ENCODE measurements at places on chromosomes 11 and 22. TPM values are rescaled to one million over a fixed set of nuclear protein-coding genes. Genes with fewer than 3 reads are reported as not detected.
A peak's percentile ranks its signal among the peaks of the same experiment; 100 is the strongest.

DNA sequence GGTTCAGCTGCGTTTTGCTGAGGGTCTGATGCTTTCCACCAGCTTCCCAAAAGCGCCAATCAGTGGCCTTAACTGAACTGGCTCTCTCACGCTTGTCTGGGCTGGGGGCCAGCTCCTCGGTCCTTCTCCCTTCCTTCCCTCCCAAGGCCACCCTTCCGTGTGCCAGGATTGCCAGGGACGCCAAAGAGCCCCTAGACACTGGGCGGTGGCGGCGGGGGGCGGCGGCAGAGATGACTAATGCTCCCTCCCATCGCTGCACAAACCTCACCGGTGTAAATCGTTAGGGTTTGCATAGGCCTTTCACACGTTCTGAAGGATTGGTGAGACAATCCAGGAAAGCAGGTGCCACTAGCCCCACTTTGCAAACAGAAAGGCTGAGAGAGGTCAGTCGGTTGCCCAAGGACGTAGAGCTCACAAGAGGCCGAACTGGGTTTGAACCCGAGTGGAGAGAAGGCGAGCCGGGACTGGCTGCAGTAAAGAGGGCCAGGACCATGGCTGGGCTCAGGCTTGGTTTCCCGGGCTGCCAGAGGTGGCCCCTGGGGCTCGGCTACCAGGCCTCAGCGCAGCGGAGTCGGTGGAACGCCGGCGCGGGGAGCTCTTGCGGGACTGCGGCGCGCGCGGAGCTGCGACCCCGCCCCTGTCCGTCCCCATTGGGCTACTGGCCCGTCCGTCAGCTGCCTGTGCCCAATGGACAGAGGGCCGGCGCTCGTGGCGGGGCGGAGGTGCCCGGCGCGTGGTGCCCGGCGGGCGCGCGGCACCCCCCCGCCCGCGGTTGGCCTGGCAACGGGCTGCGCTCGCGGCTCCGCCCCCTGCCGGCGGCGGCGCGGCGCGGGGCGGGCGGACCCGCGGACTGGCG, 589 bp upstream of the GNAZ start:
- peak; percentile 65 for DNase-seq

DNA sequence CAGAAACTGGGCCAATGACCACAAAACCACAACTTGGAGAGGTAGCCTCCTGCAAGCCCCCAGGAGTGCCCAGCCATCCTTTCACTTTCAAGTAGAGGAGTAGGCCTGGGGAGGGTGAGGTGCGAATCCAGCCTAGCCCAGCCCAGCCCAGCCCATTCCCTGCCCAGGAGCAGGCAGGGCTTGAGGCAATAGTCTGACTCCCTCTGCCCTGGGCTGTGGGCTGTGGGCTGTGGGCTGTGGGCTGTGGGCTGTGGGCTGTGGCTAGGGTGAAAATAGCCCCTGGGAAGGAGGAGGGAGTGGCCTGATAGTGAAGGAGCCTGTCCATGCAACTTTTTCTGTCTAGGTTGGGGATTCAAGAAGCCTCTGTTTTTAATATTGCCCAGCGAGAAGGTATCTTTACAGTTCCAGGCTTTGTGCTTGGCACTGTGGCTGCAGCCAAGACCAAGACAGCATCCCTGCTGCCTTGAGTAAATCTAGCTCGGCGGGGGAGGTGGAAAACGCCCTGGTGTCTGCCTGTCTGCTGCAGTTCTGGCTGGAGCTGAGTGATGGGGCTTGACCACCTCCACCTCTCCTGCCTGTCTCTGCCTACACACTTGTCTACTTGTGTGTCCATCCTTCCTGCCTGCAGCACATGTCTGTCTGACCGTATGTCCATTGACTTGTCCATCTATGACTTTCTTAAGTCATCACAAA, 40.7 kb downstream of the LMO1 start:
- no peak for DNase-seq

DNA sequence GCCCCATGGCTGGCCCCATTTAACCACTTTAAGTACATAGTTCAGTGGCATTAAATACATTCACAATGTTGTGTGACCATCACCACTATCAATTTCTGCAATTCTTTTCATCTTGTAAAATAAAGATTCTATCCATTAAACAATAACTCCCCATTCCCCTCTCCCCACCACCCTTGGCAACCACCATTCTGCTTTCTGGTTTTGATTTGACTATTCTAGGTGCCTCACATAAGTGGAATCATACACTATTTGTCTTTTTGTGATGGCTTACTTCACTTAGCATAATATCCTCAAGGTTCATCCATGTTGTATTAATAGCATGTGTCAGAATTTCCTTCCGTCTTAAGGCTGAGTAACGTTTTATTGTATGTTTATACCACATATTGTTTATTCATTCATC, 7.0 kb downstream of the MYO7A start:
- DNase-seq = no peak

GRCh38 chr11:83063073-83063754, 8.5 kb downstream of the RAB30 start:
- DNase-seq = no peak

DNA sequence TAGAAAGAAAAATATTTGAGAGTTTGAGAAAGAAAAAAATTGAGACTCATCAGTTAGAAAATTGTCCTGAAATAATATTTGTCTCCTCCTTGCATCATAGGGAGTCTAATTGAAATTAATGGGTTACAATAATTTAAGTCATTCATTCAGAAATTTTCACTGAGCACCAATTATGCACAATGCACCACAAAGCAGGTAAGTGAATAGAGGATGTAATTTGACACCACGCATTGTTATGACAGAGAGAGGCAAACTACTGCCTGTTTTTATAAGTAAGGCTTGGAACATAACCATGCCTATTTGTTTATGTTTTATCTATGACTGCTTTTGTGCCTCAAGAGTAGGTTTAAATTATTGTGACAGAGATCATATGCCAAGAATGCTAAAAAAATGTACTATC, 537.9 kb upstream of the FAT3 start:
- DNase-seq = no peak

GRCh38 chr11:112627588-112628045, 333.6 kb upstream of the NCAM1 start:
- no peak for DNase-seq

DNA sequence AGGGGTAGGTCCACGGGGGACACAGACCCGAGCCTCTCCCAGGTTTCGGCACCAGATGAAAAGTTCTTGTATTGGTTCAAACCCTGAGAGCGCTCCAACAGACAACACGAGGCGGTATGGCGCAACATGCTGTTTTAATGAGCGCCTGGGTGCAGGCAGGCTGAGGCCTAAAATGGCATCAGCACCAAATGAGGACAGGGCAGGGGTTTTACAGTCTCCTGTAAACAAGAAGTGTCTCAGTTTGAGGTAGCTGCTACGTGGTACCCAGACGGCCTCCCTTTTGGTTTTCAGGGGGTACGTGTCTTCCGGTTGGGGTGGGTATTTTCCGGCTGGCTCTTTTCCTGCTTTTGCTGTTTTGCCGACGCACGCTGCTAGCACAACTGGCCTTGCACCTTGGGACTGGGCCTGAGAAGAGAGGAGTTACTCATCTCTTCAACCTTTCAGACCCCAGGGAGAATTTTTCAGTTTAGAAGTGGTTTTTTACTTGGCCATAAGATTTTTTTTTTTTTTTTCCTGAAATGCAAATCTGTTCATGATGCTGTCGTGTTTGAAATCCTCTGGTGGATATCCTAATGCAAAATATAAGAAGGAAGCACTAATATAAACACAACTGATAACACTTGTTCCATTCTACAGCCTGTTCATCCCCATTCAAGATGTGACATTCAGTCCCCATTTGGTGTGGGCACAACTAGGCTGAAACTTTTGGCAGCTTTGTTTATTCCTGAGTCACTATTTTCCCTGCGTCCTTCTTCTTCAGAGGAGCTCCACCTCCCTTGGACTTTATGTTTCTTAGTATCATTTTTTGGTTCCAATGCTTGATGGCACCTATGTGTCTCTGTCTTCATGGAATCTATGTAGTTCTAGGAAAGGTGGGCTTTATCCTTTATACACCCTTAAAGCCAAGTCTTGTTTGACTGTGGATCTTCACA, 6.5 kb downstream of the PPFIBP2 start:
- no peak for DNase-seq

- DNase-seq = no peak
These were observed 278.0 kb upstream of the PLET1 start for GRCh38 chr11:112538534-112539280.

- no peak for DNase-seq
These were observed 11.2 kb downstream of the DPP3 start for GRCh38 chr11:66491315-66491935.

GRCh38 chr11:27619039-27619574, 81.1 kb downstream of the BDNF start:
- DNase-seq = no peak

- no peak for DNase-seq
These were observed 111.4 kb upstream of the NAV2 start for GRCh38 chr11:19601235-19601634.

DNA sequence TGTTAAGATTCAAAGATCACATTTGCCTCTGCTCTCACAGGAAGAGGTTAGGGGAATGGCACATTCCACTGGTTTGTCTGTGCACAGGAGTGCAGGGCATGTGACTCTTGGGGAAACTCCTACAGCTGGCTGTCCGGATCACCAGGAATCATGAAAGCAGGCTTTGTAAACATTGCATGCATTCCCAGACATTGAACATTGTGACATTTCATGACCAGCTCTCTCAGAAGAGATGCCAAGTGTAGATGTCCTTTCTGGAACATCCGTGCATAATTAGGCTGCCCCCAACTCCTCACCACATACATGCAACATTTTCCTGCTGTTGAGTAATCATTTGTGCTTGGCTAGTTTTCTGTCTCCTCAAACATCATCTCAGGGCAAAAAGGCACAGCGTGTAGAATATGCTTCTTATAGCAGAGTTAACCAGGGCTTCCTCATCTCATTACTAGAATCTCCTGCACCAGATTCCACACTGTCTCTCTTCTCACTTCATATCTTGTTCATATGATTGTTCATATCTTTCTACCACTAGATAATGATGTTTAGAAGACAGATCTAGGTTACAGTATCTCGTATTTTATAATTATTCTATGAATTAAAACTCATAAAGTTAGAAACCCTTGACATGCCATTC, 694.7 kb downstream of the NTM start:
- DNase-seq = peak; percentile 54

- DNase-seq = no peak
These were observed 5.4 kb downstream of the GRK2 start for GRCh38 chr11:67271541-67272284.

DNA sequence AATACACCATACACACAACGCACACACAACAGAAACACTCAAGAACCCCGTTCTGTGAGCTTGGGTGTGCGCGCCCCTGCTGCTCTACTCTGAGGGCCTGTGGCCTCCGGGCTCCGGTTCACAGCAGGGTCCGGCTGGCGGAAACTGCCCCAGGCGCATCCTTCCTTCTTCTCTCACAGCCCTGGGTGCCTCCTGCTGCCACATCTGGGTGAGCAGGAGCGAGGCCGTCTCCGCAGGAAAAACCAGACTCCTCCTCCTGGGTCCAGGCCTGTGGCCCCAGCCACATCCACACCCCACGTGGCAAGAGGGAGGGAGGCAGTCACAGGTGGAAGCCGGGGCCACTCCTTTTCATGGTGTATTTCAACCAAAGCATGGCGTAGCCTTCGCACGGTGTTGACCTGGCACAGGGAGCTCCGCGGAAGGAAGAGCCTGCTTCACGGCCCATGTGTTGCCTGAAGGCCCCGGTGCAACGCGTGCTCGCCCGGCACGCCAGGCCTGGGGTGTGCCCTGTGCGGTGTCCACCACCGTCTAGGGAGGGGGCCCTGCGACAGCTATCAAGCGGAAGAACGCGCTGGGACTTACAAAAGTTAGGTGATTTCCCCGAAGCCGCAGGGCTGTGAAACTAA, 1502.7 kb downstream of the TBC1D22A start:
- DNase-seq = no peak

GRCh38 chr11:64947208-64947814, 11.6 kb upstream of the GPHA2 start:
- no peak for DNase-seq

The TMEM151A gene
- 0.24 TPM for polyA plus RNA-seq

The PLEKHB1 gene
- polyA plus RNA-seq = 17.0 TPM

The WNT7B gene
- polyA plus RNA-seq = 8.8 TPM

The ROBO4 gene
- polyA plus RNA-seq = 20.5 TPM

The CYP2D6 gene
- 6.9 TPM for polyA plus RNA-seq

Data from left renal cortex interstitium (tissue), 4 donors.